ENCODE measurements at places on chromosomes 1 and 21.

- DNase-seq = no peak
Measured at GRCh38 chr1:27906759-27907158, 28.0 kb upstream of the SMPDL3B start.

- no peak for DNase-seq
Measured at GRCh38 chr21:36571556-36571955, 91.6 kb upstream of the CLDN14 start.

DNA sequence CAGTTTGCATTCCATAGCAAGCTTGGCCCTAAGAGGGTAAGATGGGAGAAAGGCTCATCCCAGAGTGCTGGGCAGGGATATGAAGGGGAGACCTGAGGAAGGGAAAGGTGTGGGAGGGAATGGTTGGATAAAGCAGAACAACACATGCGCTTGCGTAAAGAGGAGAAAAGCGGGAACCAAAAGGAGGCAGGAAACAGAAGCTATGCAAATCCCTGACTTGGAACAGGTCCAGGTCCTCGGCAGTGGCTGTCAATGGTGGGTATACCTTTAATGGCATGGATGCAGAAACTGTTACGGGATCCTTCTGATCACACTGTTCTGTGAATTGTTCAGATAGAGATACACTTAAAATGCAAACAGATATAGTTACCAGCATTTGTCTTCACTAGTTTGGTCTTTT, 455.6 kb downstream of the SIPA1L2 start:
- no peak for DNase-seq

- DNase-seq = no peak
Measured at GRCh38 chr21:35136586-35137219, 87.6 kb upstream of the RUNX1 start.

DNA sequence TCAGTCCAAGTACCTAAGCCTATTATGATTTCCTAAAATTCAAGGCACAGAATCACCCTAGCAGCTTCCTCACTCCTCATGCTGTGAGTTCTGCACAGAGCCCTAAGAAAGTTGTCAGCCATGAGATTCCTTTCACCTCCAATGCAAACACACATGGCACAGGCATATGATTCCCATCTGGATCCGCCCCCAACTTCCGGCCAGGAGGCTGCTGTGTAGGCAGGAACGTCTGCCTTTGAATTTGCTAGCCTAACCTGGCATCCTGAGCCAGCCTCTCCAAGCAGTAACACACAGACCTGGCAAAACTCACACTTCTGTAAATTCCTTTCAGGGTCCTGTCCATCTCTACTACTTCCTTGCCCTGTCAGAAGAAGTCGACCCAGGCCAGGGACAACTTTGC, 521.1 kb upstream of the BEND5 start:
- no peak for DNase-seq
